ENCODE measurements at places on chromosomes 3 and 15.

GRCh38 chr3:9045371-9045770 is 82.1 kb upstream of the RAD18 start:
- no peak for DNase-seq

- no peak for DNase-seq
Measured at GRCh38 chr3:169542331-169542751, 121.2 kb downstream of the MECOM start.

GRCh38 chr3:28847736-28848135 is 433.1 kb upstream of the RBMS3 start:
- DNase-seq, result no peak

GRCh38 chr3:111299192-111299615 is 227.6 kb downstream of the NECTIN3 start:
- DNase-seq, result no peak

- no peak for DNase-seq
Measured at GRCh38 chr3:40173227-40173721, 136.2 kb upstream of the EIF1B start.

- peak; percentile 71 for DNase-seq
Measured at GRCh38 chr15:74857082-74857655, 14.2 kb upstream of the ULK3 start.

- no peak for DNase-seq
Measured at GRCh38 chr3:197329382-197329781, 31.0 kb upstream of the DLG1 start.

DNA sequence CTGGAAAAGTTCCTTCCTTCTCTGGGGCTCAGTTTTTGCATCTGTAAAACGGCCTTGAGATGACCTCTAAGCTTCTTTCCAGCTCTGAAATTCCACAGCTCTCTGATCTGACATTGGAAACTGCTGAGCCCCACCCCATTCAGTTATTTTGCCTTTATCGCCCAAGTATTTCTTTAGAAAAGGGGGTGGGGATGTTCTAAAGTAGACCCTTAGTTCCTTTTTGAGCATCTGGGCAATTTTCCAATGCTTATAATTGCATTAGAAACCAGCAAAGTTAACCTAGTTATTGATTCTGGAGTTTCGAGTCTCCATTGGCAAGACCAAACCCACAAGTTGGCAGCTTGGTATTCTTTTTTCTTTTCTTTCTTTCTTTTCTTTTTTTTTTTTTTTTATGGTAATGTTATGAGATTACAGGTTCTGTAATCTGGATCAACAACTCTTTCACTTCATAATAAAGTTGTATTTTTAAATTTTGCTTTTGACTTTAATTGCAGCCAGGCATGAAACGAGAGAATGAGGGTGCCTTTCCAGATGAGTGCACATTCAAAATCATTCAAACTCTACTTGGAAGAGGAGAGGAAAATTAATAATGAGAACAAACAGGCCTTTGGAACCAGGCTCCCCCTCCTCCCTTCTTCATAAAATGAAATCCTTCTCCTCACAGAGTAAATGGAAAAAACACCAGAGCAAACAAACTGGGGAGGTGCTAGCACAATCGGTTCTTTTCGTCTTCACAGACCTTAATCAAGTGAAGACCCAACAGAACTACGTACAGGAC is 76.8 kb upstream of the LRIG1 start:
- no peak for DNase-seq
